ENCODE measurements at places on chromosomes 16 and 17.

GRCh38 chr17:27419156-27419555, 37.1 kb upstream of the KSR1 start:
- DNase-seq: no peak

- no peak for DNase-seq
These were observed 134.1 kb downstream of the CA10 start for GRCh38 chr17:52024300-52024870.

- no peak for DNase-seq
These were observed 93.4 kb downstream of the MSI2 start for GRCh38 chr17:57349541-57350247.

GRCh38 chr17:80146121-80147034, 550 bp downstream of the EIF4A3 start:
- DNase-seq: no peak

- DNase-seq: no peak
These were observed 2.1 kb downstream of the ZNF764 start for GRCh38 chr16:30556125-30556473.

DNA sequence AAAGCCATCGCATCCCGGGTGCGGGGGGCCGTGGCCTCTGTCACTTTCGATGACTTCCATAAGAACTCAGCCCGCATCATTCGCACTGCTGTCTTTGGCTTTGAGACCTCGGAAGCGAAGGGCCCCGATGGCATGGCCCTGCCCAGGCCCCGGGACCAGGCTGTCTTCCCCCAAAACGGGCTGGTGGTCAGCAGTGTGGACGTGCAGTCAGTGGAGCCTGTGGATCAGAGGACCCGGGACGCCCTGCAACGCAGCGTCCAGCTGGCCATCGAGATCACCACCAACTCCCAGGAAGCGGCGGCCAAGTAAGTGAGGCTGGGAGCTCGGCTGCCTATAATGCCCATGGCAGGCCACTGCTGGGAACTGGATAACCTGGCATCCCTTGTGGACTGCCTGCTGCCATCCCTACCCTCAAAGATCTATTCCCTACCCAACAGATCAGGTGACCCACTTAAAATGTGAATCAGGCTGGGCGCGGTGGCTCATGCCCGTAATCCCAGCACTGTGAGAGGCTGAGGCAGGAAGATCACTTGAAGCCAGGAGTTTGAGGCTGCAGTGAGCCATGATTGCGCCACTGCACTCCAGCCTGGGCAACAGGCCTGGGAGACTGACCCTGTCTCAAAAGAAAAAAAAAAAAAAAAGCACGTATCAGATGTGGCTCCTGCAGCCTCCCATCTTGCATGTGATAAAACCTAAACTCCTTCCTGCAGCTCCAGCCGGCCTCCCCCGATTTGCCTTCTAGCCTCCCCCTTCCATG, 18.3 kb downstream of the CDIPT start:
- DNase-seq: no peak

- no peak for DNase-seq
These were observed 2.6 kb downstream of the HES7 start for GRCh38 chr17:8121407-8121680.

- no peak for DNase-seq
These were observed 3.6 kb downstream of the RFNG start for GRCh38 chr17:82047914-82048570.

GRCh38 chr17:69348429-69348828, 21.5 kb upstream of the ABCA5 start:
- DNase-seq: no peak

Data from stimulated activated naive B cell treated with anti-CD40 and anti-IgM and Interleukin-4, amounts not matched to agents 10 μg/mL and 1 μg/mL and 100 μg/mL, for 72 hours (primary cell).